ENCODE measurements at places on chromosomes 6 and 20.

DNA sequence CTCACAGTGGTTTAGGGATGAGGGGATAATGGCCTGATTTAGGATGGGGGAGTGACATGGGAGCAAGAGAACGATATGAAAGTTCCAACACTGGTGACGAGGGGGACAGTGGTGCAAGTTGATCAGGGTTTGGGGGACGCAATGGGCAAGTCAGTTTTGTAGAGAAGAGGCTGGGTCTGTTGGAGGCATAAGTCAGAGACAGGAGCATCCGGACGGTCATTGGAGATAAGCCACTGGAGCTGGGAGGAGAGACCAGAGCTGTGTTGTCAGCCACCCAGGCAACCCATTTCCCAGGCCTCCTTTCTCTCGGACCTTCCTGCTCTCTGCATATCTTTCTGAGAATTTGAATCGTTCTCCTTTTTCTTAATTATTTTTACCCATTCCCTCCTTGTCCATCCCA lies 9.5 kb downstream of the DNPH1 start:
- no peak for DNase-seq

GRCh38 chr6:158150701-158151100 lies 17.4 kb downstream of the SERAC1 start:
- DNase-seq, result no peak

DNA sequence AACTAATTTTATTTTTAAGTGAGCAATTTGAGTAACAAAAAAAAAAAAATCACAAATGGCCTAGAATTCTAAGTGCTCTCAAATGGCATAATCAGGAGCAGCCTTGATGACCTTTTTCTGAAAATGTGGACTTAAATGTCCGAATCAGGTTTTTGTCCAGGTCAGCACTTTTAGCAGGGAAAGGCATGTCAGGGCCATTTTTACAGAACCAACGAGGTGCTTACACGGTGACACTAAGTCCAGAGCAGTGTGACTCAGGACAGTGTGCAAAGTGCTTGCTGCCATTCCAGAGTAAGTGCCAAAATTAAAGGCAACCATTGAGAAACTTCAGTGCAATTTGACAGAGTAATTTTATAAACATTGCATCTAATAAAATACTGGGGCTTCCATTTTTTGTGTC lies 127.8 kb downstream of the KIF16B start:
- no peak for DNase-seq

GRCh38 chr6:12594530-12594893 lies 122.1 kb upstream of the PHACTR1 start:
- DNase-seq, result no peak

- no peak for DNase-seq
Measured at GRCh38 chr20:20521736-20522135, 153.8 kb downstream of the INSM1 start.

DNA sequence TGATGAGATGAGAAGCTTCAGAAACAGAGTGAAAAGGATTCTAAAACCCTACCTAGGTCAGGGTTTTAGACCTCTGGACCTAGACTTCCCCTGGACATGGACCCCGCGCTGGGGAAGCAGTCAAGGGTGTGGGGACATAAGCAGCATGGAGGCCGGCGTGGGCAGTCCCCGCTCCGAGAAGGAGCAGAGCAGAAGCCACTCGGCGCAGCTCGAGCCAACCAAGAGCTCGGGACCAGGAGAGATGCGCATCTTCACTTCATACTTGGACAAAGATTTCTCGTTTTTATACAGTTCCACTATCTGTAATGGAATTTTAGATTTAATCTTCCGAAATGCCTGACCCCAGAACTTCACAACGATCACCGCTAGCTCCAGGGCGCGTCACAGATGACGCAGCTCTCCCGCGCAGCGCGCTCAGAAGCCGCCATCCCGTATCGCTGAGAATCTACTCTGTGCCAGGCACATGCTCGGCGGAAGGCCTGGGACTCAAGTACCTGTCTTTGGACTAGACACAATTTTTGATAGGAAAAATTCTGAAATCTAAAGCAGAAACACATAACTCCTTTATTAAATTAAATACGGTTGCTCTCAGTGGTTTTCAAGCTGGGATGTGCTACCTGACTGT lies 60.3 kb downstream of the WDR27 start:
- no peak for DNase-seq

- no peak for DNase-seq
Measured at GRCh38 chr6:107079429-107079828, 35.9 kb downstream of the BEND3 start.
